ENCODE measurements at places on chromosomes 6 and 20.

- DNase-seq, result no peak
These were observed 13.1 kb downstream of the QRSL1 start for GRCh38 chr6:106642476-106642875.

GRCh38 chr6:3522561-3523260, 65.9 kb upstream of the SLC22A23 start:
- no peak for DNase-seq

DNA sequence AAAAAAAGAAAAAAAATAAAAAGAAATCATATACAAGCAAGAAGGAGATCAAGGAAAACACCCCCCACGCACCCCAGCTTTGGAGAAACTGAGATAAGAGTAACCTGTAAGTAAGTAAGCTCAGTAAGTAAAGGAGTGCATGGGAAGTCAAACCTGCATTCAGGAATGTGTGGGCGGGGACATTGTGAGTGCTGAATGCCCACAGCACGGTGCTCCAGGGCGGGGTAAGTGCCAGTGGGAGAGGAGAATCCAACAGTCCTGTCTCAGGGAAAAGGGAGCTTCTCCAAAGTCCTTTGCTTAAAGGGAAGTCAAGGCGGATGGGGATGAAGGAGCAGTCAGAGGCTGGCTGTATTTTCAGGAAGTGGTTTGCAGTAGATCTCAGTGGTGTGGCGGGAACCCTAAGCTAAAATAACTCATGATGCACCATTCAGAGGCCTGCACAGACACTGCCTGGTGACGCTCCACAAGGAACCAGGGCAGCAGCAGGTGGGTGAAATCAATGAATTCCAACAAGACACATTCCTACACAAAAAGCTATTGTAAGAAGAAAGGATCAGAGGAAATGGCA, 368.0 kb downstream of the QKI start:
- DNase-seq, result no peak

DNA sequence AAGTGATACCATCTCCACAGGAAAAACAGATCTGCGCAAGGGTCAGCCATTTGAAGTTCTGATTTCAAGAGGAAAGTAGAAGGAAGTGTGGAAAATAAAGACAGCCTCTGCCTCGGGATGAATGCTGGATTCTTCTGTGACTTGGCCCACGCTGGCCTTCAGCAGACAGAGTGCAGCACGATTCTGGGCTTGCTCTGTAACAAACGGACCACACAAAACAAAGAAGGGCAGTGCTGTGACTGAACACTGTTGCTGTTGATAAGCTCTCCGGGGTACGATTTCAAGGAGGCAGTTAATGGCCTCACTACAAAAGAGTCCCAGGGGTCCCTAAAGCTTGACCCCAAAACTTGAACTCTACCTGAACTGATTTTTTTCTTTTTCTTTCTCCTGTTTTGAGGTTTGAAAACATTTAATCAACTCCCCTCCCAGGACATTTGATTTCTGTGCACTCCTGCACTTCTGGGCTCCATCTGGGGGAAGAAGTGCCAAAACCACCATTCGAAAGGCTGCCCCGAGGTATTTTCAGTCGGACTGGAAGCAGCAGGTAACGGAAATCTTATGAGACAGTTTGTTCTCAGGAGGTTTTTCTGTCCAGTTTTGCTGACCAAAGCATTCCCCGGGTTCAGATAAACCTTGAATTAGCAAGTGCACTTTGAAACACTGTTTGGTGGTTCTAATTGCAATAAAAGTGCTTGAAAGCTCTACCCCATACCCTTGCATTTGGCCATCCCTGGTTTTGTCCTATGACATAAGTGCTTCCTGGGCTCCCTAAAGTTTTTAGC, 189.6 kb downstream of the MYLK4 start:
- DNase-seq, result no peak

DNA sequence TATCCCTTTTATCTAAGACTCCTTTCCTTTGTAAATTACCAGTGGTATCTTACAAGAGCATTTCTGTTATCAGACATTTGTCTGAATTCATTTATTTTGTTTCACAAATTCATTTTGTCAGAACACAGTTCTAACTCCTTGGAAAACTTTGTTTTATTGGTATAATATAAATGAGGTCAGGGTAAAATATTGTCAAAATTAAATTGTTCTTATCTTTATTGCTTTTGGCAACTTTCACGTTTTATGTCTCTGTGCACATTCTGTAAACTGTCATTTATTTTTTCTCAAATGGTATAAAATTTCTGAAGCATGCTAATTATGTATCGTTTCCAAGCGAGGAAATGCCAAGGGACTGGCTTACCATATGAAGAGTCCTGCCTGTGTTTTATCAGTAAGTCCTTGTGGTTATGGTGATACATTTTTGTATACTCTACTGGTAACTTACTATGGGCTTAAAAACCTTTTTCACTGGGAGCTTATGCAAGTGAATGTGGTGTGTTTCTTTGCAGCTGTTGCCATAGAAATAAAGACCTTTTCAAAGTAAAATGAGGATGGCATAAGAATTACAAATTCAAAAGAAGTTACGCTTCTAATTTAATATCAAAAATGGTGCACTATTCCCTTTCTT, 214.2 kb downstream of the COL19A1 start:
- no peak for DNase-seq

Measured in hepatocyte (in vitro differentiated cells).